ENCODE measurements at places on chromosomes 16 and 17.
A peak's percentile ranks its signal among the peaks of the same experiment; 100 is the strongest.

DNA sequence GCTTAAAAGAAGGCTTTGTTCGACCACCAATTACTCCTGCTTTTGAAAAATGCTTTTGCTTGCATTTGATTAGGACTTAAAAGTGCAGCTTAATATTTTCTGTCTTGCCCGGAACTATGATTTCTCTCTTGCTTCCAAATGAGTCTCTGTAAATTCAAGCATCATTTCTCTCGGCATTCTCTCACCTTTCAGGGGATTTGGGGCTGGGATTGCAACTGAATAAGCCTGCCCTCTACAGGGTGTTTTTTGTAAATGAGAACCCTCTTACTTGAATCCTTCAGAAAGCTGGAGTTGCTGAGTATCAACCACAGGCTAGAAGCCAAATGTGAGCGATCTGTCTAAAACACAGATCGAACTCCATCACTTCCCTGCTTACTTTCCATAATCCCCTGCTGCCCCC, 234.6 kb downstream of the TMEM114 start:
- DNase-seq = no peak

GRCh38 chr17:4499431-4500190, 930 bp downstream of the SPNS2 start:
- peak; percentile 44 for DNase-seq

DNA sequence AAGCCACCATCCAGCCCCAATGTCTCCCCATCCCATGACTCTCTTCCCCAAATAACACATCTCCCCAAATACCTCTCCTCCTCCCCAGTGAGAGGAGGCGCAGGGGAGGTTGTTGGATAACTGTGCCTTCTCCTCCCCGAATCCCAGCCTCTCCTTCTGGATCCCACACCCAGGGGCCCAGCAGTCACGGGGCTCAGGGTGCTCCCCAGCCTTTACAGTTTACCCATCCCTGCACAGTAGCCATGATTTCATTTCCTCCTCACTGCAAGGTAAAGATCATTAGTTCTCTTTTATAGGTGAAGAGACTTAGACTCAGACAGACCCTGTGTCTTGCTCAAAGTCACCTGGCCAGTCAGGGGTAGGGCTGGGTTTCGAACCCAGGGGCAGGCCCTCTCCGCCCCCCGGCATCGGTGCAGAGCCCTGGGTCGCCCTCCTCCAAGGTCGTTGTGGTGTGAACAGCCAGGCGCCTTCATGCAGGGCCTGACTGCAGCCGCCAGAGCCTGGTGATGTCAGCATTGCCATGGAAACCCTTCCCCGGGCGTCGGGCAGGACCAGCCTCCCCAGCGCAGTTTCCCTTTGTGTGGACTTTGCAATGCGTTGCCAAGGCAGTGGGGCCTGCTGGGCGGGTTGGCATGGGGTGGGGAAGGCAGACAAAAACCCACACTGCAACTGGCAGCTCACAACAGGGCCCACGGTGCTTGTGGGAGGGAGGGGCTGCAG, 53.3 kb upstream of the TOB1 start:
- DNase-seq = peak; percentile 86

DNA sequence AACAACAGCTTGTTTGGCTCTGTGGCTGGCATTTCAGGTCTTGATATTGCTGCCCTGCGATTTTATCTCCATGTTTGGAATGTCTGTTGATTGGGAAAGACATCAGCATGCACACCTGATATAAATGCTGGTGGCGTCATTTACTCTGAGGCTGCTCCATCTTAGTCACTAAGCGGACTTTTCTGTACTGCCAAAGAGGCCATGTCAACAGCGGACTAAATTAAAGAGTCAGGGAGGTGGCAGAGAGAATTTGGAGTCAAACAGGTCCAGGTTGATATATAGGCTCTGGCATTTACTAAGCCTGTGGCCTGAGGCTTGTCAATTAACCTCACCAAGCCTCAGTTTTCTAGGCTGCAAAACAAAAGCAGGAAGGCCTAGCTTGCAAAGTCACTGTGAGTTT, 6.2 kb downstream of the RBFOX1 start:
- no peak for DNase-seq

GRCh38 chr17:78910497-78911284, 7.7 kb upstream of the CEP295NL start:
- DNase-seq = no peak

DNA sequence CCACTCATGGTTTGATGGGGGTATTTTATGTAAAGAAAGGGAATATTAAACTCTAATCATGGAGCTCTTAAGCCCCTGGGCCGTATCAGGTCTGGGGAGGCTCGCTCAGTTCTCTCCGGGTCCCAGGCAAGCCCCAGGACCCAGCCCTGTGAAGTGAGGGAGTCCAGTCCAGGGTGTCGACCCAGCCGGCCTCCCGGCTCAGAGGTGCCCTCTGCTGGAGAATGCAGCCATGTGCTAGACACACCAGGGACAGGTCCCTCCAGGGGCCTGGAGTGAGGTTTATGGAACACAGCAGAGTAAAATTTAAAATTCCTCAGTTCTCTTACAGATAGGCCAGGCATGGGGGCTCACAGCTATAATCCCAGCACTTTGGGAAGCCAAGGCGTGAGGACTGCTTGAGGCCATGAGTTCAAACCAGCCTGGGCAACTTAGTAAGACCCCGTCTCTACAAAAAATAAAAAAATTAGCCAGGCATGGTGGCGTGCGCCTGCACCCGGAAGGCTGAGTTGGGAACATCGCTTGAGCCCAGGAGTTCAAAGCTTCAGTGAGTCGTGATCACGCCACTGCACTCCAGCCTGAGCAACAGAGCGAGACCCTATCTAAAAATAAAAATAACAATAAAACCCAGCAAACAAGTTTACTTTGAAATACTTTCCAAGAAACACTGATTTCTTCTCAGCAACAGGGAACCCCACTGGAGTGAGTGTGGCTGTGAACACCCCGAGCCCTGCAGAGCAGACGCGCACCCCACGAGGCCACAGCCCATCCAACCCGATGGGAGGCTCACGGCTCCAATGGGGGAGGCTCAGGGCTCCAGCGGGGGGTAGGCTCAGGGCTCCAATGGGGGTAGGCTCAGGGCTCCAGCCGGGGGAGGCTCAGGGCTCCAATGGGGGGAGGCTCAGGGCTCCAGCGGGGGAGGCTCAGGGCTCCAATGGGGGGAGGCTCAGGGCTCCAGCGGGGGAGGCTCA, 72.2 kb downstream of the ZNF778 start:
- DNase-seq = peak; percentile 61

GRCh38 chr16:86945166-86945900, 367.0 kb downstream of the FOXL1 start:
- no peak for DNase-seq
